ENCODE measurements at places on chromosomes 7 and 10. TPM values are rescaled to one million over a fixed set of nuclear protein-coding genes. Genes with fewer than 3 reads are reported as not detected.

Gene FGL2
- under 0.01 TPM for total RNA-seq

Gene NKX6-2
- total RNA-seq, result not detected

Gene CTNNA3
- not detected for total RNA-seq

Gene FAM200A
- total RNA-seq, result 5.6 TPM

Gene CALCR
- total RNA-seq, result not detected

Gene CPA5
- not detected for total RNA-seq

Gene KCNMA1
- 1.4 TPM for total RNA-seq

Gene TMEM225B
- under 0.01 TPM for total RNA-seq

Gene POLD2
- 75.7 TPM for total RNA-seq

Gene RNLS
- total RNA-seq, result 3.2 TPM

Gene SLC16A9
- 0.97 TPM for total RNA-seq

Gene IKZF5
- 1.9 TPM for total RNA-seq

Gene ACSM6
- total RNA-seq, result not detected

Gene ADAM8
- total RNA-seq, result 1.1 TPM

Gene EPDR1
- 1.3 TPM for total RNA-seq

Gene KDM7A
- 3.2 TPM for total RNA-seq

Gene PCLO
- under 0.01 TPM for total RNA-seq

Gene LIPJ
- not detected for total RNA-seq

Gene ZWINT
- 56.8 TPM for total RNA-seq

Gene EDRF1
- 13.6 TPM for total RNA-seq

Gene IFIT1B
- total RNA-seq, result not detected

Gene CALML3
- total RNA-seq, result not detected

Gene CYP3A4
- total RNA-seq, result not detected

Gene NEURL1
- 0.15 TPM for total RNA-seq

Gene CYP2W1
- not detected for total RNA-seq

Gene KIF20B
- 21.4 TPM for total RNA-seq

Gene SUN3
- total RNA-seq, result not detected

Gene EBLN1
- not detected for total RNA-seq

Gene C7orf57
- under 0.01 TPM for total RNA-seq

Gene LRMDA
- 0.46 TPM for total RNA-seq

Gene AKR1C1
- total RNA-seq, result 3.2 TPM

Gene ABLIM1
- 28.6 TPM for total RNA-seq

Gene CRPPA
- total RNA-seq, result 1.7 TPM

Gene TUBAL3
- under 0.01 TPM for total RNA-seq

Gene MYO3A
- not detected for total RNA-seq

Gene MCM10
- total RNA-seq, result 16.0 TPM

Gene MMRN2
- 377 TPM for total RNA-seq

Gene OR13A1
- total RNA-seq, result not detected

Gene MUC12
- not detected for total RNA-seq

Gene ARMH3
- total RNA-seq, result 5.8 TPM

Gene GRM3
- total RNA-seq, result not detected

Gene ZNF33B
- total RNA-seq, result 10.1 TPM

Gene ZNF503
- 1.4 TPM for total RNA-seq

Gene RNF32
- total RNA-seq, result 0.15 TPM

Gene DGKI
- total RNA-seq, result 0.15 TPM

Gene GFRA1
- 1.8 TPM for total RNA-seq

Gene SVIL
- 86.4 TPM for total RNA-seq

Gene TAS2R40
- total RNA-seq, result not detected

Gene PDGFA
- 91.9 TPM for total RNA-seq

Gene MGMT
- 8.8 TPM for total RNA-seq

Gene NKX1-2
- total RNA-seq, result not detected

Gene FAM180A
- total RNA-seq, result not detected

Gene ICA1
- 40.0 TPM for total RNA-seq

Gene NDUFA5
- 62.8 TPM for total RNA-seq

Gene UPK3B
- total RNA-seq, result not detected

Gene KEL
- total RNA-seq, result not detected

Data from epithelial cell of umbilical artery (primary cell).